ENCODE measurements at places on chromosomes 4 and X.

- no peak for DNase-seq
Observed at GRCh38 chrX:3532581-3533085, 180.8 kb downstream of the PRKX start.

- DNase-seq = no peak
Observed at GRCh38 chrX:39551762-39552161, 546.0 kb downstream of the BCOR start.

GRCh38 chrX:45184211-45184610 lies 16.5 kb downstream of the DIPK2B start:
- no peak for DNase-seq

GRCh38 chr4:169823685-169824084 lies 65.9 kb upstream of the HPF1 start:
- DNase-seq = peak; percentile 83

GRCh38 chr4:86818841-86819240 lies 30.3 kb downstream of the SLC10A6 start:
- DNase-seq = no peak

- peak; percentile 45 for DNase-seq
Observed at GRCh38 chr4:132227151-132227856, 921.8 kb upstream of the PCDH10 start.

- no peak for DNase-seq
Observed at GRCh38 chr4:1030031-1030430, 18.6 kb downstream of the FGFRL1 start.

DNA sequence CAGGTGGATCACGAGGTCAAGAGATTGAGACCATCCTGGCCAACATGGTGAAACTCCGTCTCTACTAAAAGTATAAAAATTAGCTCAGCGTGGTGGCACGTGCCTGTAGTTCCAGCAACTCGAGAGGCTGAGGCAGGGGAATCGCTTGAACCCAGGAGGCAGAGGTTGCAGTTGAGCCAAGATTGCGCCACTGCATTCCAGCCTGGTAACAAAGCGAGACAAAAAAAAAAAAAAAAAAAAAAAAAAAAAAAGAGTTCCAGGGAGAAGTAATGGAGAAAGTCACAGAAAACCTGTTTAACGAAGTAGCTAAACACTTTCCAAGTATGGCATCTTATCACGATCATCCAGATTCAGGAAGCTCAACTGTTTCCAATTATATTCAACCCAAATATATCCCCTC lies 10.9 kb downstream of the KLHL4 start:
- no peak for DNase-seq

DNA sequence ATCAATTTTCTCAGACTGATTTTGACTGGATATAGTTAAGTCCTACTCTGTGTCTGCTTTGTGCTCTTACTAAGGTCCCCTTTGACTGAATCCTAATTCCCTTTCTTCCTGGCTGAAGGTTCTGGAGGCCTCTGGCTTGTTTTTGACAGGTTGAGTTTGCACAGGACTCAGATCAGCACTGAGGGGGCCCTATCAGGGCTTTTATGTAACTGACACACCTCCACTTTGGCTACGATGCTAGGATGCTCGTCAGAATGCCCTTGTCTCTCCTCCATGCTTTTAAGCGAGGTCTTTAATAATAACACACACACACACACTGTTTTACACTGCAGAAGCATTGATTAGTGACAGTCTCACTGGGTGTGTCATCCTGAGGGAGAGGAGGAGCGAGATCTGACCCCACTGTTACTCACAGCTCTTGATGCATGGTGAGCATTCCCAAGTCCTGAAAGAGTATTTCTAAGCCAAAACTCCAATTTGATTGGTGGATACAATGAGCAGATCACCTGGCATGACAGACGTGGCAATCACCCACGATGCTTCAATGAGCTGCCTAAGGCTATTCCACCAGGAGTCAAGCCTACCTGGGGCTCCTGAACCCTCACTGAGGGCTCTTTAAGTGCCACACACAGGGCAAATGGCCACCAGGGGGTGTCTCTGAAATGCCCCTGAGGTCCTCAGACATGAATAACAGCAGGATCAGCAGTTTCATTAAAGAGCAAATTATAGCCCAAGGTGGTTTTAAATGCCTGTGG lies 130.4 kb upstream of the CPEB2 start:
- DNase-seq = no peak

- DNase-seq = no peak
Observed at GRCh38 chr4:71066737-71067716, 73.6 kb downstream of the DCK start.

- DNase-seq = no peak
Observed at GRCh38 chr4:124183926-124184325, 528.6 kb downstream of the ANKRD50 start.

- DNase-seq = no peak
Observed at GRCh38 chr4:100306018-100306417, 115.8 kb upstream of the DDIT4L start.

DNA sequence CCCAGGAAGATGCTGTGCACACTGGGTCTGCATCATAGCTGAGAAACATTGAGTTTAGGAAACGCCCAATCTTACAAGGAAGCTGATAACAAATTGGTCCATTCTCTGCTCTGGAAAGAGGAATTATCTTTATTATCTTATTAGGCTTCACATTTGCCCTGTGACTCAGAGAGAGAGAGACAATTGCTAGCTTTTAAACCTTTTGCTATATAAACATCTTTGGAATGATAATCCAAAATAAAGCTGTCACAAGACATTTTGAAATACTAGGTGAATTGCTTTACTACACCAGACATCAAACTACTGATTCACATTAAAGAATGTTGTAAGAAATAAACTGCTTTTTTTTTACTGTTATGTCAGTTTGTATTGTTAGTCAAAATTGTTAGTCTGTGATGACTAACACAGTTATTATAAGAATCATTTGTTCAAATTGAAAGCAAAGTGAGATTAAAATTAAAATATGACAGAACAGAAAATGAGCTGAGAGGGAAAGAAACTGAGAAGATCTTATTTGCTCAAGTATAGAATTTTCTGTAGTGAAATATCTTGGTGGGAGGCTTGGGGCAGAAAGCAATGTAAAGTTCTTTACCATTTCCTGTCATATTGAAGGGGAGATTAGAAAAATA lies 765.4 kb upstream of the PCDH10 start:
- peak; percentile 47 for DNase-seq

DNA sequence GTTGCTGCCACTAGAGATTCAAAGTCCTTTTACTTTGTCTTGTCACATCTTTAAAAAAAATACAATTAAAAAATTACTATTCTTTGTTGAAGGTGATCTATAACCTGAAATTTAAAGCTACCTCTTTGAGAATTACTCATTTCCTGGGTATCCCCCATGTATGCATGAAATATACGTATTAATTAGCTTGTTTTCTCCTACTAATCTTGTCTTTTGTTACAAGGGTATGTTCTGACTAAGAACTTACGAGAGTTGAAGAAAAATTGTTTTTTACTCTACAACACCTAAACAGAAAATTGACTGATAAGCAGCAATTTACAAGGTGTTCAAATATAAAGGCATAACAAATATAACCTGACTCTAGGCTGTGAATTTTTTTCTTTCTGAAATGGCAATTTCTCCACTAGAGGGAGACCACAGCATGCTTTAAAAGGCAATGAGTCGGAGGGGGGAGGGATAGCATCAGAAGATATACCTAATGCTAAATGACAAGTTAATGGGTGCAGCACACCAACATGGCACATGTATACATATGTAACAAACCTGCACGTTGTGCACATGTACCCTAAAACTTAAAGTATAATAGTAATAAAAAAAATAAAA lies 249.6 kb downstream of the OPHN1 start:
- no peak for DNase-seq

GRCh38 chr4:139643042-139643895 lies 22.4 kb upstream of the MGST2 start:
- peak; percentile 74 for DNase-seq

- no peak for DNase-seq
Observed at GRCh38 chr4:118322831-118323502, 29.8 kb downstream of the PRSS12 start.

DNA sequence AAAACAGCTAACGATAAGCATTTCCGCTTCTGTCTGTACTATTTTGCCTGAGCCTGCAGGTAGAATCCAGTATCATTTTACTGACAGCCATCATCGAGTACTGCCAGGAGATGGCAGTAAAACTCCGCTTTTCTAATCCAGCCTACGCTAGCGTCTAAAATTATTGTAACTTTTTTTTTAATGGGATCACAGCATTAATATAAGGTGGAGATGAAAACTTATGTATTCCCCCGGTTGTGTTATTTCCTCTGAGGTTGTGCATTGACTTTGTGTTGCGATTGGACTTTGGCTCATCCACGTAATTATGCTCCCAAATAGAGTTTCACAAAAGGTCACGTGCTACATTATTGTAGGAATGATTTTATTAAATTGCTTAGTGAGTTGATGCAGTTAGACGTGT lies 248.1 kb downstream of the C4orf33 start:
- peak; percentile 58 for DNase-seq

DNA sequence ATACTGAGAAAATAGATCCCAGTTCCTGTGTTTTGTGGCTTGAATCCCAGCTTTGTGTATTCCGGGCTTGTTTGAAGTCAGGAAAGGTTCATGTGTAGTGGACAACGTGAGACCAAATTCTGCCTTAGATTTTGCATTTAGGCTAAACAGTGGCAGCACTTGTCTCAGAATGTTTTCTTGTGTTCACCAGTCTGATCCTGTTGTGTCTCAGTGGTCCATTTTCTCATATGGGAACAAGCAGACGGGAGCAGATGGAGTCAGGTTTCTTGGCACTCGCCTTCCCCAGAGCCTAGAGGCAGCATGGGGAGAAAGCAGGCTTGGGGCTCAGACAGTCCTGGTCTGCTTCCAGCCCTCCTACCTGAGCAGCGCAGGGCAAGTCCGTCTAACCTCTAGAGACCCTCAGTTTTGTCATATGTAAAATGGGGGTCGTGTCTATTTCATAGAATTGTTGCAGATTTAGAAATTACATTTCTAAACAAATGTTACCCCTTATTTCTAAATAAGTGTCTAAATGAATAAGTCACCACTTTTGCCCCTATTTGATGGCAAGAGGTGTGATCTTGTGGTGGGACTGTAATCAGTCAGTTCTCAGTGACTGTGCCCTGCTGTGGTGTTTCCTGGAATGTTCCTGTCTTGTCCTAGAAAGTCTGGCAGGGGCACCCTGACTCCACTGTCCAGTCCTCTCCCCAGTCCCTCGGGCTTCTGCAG lies 28.3 kb upstream of the MSANTD1 start:
- no peak for DNase-seq

DNA sequence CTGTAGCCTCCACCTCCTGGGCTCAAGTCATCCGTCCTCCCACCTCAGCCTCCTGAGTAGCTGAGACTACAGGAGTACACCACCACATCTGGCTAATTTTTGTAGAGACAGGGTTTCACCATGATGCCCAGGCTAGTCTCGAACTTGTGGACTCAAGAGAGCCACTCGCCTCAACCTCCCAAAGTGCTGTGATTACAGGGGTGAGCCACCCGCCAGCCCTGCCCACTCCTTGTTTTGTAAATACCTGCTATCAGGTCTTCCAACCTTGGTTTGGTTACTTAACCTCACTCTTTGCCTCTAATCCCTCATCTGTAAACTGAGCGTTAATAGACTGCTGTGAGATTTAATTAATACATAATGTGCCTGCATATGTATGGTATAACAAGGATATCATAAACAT lies 803 bp downstream of the CNGA1 start:
- DNase-seq = no peak

DNA sequence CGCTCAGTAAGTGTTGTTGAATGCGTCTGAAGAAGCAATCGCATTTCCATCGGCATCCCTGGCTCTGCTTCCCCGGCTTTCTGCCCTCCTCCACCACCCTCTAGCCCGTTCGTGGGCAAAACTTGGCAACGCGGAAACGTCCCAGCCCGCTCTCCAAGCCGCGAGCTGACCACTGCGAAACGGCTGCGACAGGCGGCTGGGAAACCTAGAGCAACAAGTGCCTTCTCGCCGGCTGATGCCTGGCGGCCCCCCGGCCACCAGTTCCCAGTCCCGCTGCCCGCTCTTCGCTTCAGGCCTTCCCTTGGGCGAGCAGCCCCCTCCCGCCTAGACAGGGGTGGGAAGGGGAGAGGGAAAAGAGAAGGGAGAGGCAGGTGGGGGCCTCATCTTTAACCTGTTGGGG lies 837 bp downstream of the CITED1 start:
- DNase-seq = no peak

DNA sequence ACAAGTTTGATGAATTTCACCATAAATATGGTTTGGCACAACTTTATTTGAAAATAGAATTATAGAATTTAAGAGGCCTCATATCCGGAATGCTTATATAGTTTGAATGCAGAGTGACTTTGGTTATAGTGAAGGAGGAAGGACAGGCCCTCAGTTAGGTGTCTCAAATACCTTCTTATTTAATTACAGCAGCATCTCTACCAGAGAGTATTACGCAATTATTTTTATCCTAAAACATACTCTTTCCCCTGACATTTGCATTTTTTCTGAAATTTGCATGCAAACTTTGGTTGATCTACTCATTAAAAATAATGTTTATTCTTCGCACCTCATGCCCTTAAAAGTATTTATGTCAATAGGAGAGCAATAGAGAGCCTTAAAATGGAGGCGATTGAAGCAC lies 305.4 kb downstream of the PACRGL start:
- no peak for DNase-seq

DNA sequence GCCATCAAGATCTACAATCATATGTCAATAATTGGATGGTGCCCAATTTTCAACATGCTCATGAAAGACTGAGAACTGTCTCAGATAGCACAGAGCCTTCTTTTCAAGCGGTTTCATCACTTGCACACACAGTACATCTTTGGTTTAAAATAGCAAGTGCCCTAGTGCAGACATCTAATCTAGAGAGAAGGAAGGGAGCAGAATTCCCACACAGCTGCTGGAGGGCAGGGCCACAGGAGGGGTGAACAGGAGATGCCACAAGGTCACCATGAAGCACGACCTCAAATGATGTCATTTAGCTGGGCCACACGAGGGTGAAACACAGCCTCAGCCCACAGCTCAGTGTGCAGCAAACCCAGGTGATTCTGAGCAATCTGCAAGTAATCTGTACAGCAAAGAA lies 24.3 kb downstream of the LEF1 start:
- no peak for DNase-seq

DNA sequence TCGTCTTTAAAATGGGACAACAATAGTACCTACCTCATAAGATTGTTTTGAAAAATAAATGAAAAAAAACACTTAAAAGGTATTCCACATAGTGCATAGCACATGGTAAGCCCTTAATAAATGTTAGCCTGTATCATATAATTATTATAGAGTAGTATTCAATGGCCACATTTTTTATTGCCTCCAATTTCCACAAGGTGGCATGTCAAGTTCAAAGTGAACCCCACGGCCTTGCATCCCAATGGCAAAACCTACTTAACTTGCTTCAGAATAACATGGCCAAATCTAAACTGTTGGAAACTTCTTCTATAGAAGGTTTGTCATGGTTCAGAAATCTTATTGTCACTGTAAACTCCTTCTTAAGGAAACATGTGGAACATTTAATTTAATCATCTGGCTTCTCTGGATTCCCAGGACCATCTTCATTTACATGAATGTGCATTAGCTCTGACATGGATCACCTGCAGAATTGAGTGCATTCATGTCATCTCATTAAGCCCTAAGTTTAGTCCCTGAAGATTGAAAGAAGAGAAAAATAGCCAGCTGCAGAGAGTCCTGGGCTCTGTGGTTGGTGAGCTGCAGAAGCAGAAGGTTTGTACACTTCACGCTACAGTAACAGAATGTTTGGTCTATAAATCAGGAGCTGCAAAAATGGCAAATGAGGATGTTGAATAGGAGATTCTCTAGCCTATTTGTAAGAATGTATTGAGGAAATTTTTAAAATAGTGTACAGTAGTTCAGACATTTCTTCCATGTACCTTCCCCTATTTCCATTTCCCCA lies 61.0 kb downstream of the ANXA3 start:
- peak; percentile 67 for DNase-seq

Data from COLO829 (cell line).